Osteoblast (primary cell): ENCODE measurements at places on chromosomes 7 and 10. TPM values are rescaled to one million over a fixed set of nuclear protein-coding genes. Genes with fewer than 3 reads are reported as not detected.
A peak's percentile ranks its signal among the peaks of the same experiment; 100 is the strongest.

DNA sequence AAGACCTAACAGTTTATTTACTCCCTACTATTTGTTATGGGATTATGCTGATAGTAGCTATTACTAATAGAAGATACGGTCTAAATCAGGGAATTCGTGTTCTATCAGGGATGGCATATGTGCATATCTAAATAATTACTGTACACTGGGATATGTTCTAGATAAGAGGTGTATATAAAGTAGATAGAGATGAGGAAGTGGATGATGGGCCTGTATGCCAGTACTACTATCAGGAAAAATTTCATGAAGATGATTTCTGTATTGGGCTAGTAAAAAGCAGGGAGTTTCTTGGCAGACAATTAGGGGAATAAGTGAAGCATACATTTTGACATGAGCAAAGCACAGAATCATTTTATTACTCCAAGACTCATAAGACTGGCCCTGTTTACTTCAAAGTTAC, 26.2 kb downstream of the PTPN12 start:
- no peak for DNase-seq

GRCh38 chr10:22479419-22479818, 134.1 kb downstream of the SPAG6 start:
- no peak for DNase-seq

DNA sequence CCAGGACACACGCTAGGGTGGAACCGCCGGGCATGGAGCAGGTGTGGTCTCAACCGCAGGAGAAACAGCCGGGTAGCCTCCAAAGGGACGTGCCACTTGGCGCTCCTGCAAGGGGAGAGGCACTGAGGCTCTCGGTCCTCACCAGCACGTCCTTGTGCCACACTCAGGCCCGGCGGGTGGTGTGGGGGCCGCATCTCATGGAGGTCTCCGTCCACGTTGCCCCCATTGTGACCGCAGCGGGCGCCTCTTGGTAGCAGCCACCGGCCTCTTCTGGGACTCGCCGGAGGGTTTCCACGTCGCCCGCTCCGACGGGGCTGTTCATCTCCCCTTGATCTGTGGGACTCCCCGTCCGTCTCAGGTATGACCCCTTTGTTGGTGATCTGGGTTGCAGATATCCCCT, 49.2 kb upstream of the ELFN1 start:
- DNase-seq = peak; percentile 26

- no peak for DNase-seq
Measured at GRCh38 chr10:71847418-71847817, 3.6 kb downstream of the PSAP start.

GRCh38 chr10:110002801-110003523, 4.8 kb upstream of the ADD3 start:
- no peak for DNase-seq

GRCh38 chr7:51246258-51247245, 70.1 kb downstream of the COBL start:
- DNase-seq = no peak

SPDYE1 gene
- not detected in 2 replicates for total RNA-seq

NANOS1 gene
- 1.1 and 1.2 TPM in 2 replicates for total RNA-seq

ST7 gene
- total RNA-seq = 19.9 and 22.4 TPM in 2 replicates
